HepG2 (cell line): ENCODE measurements at places on chromosomes 11 and 22.

DNA sequence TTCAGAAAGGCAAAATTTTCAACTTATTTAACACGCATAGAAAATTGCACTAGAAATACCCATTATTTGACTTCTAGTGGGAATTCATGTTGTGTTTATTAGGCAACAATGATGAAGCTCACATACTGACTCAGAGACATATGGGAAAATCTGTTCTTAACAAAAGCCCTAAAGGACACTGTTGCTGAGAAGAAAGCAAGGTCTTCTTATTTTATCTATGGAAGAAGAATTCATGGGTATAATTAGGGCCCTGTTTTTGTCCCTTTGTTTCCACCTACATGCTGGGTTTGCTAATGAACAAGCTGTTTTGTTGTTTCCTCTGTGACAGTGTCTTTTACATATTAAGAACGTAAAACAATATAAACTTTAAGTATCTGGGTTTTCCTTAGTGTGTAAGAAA is 606.7 kb upstream of the ARHGAP42 start:
- no peak for DNase-seq

- DNase-seq = peak; percentile 89
These were observed 21.5 kb downstream of the OTUB1 start for GRCh38 chr11:64007629-64008282.

DNA sequence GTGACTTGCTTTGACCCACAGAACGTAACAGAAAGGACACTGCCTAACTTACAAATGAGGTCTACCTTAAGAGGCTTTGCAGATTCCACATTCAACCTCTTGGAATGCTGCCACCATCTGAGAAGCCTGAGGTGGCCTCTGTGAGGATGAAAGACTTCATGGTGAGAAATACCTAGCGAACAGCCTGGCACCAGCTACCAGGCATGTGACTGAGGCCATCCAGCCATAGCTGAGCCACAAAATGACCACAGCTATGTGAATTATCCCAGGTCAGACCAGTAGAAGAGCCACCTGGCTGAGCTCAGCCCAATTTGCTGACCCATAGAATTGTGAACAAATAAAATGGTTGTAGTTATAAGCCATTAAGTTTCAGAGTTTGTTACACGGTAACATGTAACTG is 37.5 kb downstream of the PPARA start:
- DNase-seq = no peak

GRCh38 chr11:3934658-3935057 is 79.2 kb downstream of the STIM1 start:
- DNase-seq = no peak

GRCh38 chr11:35891096-35891495 is 52.8 kb upstream of the LDLRAD3 start:
- no peak for DNase-seq

GRCh38 chr11:100163471-100163870 is 523.6 kb upstream of the ARHGAP42 start:
- DNase-seq = no peak

DNA sequence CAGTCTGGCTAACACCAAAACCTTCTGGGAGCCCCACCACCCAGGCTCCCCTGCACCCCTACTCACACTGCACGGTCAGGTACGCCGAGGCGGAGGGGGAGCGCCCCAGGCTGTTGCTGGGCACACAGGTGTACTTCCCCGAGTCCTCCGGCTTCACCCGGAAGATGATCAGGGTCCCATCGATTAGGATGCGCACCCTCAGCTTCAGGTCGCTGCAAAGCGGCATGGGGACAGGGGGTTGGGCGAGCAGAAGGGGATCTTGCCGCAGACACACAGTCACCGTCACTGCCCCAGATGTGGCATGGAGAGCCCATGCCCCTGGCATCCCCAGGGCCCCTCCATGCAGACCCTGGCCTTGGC is 21.2 kb downstream of the IGSF9B start:
- DNase-seq = no peak

DNA sequence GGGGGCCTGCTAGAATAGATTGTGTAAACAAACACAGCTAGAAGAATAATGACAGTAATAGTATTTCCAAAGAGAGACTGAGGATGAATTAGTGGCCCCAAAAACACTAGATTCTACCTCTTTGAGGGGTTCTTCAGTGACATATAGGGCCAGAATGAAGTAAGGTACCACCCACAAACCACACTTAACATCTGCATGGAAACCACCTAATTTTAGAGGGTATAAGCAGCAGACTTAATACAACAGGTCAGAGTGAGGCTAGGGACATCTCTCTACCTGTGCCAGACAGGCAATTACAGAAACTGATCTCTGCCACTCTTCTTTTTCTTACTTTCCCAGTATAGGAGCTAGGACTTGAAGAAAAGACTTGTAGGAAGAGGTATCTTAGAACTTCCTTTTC is 20.1 kb downstream of the ELP4 start:
- no peak for DNase-seq

DNA sequence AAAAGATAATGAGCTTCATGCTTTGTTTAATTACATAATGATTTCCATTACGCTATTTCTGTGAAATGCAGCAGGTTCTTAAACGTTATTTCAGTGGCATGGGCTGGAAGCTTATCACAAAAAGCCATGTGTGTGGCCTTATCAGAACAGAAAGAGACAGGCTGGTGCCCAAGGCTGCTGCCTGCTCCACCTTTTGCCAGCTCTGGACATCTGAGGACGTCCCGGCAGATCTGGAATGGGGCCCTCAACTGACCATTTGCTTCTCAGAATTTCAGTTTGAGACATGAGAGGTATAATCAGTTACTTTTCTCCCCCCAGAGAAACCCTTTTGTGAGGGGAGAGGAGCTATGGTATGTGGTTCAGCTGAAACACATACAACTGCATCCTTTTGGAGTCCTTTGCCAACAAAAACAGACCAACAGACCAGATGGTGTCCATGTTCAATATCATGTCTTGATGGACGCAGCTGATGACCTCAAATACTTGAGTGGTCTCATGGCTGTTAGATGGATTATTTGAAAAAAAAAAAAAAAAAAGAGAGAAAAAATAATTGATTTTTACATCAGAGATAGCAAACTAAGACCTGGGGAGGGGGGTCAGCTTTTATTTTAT is 8.6 kb downstream of the CDPF1 start:
- no peak for DNase-seq

DNA sequence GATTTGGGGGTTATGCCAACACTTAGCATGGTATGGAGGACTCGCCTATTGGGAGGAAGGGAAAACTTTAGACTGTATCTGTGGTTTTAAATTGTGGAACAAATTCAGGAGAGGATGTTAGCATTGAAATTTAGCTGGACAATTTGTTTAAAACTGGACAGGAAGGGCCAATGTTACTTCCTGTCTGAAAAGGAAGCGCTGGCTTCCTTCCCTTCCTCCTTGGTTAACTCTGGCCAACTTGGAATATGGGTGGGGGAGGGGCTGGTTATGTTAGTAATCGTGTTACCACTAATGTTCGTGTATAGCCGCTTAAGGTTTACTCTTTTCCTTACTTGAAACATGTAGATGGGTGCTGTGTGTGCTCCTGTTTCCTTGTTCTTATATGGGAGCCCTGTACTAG is 13.9 kb downstream of the CTNND1 start:
- DNase-seq = no peak

- peak; percentile 50 for DNase-seq
These were observed 111.4 kb upstream of the SORL1-AS1 start for GRCh38 chr11:121563900-121564822.

- no peak for DNase-seq
These were observed 1.7 kb downstream of the MALAT1 start for GRCh38 chr11:65500387-65501185.

DNA sequence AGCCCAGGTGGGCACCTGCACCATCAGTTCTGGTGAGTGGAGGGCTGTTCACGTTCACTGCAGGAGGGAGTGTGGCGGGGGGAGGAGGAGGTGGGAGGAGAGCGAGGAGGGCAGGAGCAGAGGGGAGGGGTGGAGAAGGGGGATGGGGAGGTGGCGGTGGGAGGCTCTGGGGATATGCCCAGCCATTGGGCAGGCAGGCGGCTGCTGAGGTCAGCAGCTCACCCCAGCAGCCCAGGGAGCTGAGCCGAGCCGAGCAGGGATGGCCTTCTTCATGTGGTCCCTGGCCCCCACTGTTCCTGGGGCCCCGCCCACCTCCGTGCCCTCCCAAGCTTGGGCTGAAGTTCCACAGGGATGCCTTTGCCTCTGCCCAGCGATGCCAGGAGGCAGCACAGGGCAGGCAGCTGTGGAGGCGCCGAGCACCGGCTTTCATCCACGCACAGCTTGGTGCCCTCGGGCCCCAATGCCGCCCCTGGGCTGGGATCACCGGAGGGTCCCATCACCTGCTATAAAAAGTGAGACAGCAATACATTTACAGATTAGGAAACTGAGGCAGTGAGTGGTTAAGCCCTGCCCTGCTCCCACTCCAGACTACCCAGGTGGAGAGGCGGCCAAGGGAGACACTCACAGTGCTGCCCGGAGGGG is 21.6 kb downstream of the RTN4R start:
- no peak for DNase-seq

- DNase-seq = no peak
These were observed 59.5 kb upstream of the WNT11 start for GRCh38 chr11:76265771-76266241.

DNA sequence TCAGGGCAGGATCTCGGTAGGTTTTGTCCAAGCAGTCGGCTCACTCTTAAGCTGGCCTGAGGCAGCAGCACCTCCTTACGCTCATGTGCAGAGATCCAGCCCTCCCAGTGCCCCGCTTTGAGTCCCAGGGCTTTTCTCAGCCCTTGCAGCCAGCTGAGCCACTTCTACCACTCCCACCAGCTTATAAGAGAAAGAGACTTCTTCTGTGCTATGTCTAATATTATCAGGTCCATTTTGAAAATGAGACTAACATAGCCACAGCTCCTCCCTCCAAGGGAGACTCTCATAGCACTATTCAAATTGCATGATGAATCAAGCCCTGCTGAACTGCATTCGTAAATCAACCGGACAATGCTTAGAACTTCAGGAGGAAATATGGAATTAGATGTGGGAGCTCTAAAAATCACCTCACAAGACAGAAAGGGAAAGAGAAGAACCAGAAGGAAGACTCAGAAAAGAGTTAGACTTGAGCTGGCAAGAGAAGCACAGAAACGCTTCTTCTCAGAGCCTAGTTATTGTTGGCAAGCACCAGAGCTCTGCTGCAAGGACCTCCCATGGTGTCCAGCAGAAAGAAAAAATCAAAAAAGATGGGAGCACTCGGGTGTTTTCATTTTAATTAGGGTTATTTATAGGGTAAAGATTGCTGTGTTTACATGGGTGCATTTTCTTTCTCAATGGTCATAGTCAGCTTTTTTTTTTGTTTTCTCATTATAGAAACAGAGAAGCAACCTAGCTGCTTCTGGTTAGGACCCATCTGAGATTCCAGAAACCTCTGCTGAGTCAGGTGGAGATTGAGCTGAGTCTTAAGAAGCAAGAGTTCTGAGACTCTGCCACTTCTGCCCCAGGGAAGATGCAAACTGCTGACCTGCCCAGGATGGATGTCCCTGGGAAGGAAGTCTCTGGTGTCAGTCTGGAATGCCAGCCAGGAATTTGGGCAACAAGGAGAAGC is 181.4 kb downstream of the ETS1 start:
- DNase-seq = no peak

DNA sequence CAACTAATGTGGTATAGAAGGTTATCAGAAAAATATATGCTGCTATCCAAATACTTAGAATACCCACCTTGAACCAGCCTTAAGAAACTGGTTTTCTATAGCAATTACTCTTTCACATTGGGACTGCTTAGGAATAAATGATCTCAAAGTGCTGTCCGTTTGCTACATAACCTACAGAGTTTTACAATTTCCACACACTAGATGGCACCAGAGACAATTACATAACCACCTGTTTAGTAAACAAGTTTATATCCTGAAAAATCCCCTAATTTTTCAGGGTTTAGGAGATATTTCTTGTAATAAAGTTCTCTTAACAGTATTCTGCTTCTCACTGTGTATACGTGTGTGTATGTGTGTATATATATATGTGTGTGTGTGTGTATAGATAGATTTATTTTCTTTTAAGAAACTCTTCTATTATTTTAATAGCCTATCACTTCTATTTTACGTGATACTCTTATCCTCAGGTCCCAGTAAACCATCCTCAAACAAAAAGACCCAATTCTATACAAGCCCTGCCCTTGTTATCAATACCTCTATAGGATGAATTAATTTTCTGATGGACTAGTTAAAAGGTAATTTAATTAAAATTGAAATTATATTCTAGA is 6.7 kb upstream of the OR5I1 start:
- DNase-seq = peak; percentile 23

GRCh38 chr11:61587951-61588727 is 7.3 kb upstream of the SYT7 start:
- DNase-seq = no peak

GRCh38 chr11:75245356-75246005 is 4.9 kb downstream of the TPBGL start:
- DNase-seq = peak; percentile 24

- peak; percentile 50 for DNase-seq
These were observed 14.2 kb downstream of the TP53I11 start for GRCh38 chr11:44936525-44936924.

DNA sequence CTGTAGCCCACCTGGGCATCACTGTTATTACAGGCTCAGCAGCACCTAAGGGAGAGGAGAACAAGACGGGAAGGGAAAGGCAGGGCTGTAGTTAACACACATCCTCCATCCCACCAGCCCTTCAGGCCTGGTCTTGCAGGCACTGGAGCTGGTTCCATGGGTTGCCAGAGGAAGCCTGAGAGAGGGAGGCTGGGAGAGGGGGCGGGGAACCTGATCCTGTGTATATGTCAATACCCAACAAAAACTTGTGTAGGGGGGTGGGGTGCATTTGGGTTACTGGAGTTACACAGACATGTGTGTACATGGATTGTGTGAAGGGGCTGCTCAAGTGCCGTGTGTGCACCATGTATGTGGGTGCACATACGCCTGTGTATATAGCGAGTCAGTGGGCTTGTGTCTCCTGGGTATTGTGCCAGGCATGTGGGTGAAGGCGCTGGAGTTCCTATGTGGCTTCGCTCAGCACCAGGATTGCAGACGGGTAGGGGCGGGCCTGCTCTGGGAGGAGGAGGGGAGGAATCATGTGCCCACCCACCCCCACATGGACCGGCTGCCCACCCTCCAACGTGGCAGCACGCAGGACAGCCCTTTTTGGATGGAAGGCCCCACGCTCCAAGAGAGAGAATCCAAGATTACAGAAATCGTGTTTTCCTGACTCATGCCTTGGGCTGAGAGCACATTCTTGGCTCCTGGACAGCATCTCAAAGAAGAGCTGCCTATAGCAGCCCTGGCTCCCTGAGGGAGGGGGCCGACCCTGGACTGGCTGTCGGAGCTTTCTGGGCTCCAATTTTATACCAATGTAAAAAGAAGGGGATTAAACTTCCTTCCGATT is 4.2 kb upstream of the SERPINH1 start:
- DNase-seq = no peak

DNA sequence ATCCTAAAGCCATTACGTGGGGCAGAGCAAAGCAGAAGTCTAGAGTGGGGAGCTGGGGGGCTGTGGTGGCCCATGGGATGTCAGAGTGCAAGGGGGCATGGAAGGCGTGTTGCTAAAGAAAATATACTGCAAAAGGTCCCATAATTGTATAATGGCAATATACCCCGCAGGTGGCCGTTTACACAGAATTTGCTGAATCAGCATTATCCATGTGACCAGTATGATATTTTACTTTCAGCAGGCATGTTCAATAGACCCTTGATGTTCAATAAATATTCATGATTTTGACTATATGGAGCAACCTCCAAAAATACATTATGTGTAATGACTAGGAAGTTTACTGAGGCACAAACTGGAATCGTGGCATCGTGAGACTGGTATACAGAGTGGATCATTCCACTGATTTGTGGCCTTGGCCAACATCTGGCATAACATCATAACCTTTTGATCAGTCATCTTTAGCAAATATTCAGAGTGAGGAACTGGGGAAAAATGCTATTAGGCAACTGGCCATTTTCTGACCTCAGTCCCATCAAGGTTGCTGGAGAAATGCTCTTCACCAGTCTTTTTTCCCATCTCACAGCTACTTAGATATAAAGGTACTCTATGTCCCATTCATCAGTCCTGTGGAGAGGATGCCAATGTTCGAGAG is 29.3 kb upstream of the PPP2R1B start:
- peak; percentile 60 for DNase-seq
